Colonic mucosa (tissue), 4 donors: ENCODE measurements at places on chromosomes 12 and 14. TPM values are rescaled to one million over a fixed set of nuclear protein-coding genes. Genes with fewer than 3 reads are reported as not detected.
A peak's percentile ranks its signal among the peaks of the same experiment; 100 is the strongest.

DNA sequence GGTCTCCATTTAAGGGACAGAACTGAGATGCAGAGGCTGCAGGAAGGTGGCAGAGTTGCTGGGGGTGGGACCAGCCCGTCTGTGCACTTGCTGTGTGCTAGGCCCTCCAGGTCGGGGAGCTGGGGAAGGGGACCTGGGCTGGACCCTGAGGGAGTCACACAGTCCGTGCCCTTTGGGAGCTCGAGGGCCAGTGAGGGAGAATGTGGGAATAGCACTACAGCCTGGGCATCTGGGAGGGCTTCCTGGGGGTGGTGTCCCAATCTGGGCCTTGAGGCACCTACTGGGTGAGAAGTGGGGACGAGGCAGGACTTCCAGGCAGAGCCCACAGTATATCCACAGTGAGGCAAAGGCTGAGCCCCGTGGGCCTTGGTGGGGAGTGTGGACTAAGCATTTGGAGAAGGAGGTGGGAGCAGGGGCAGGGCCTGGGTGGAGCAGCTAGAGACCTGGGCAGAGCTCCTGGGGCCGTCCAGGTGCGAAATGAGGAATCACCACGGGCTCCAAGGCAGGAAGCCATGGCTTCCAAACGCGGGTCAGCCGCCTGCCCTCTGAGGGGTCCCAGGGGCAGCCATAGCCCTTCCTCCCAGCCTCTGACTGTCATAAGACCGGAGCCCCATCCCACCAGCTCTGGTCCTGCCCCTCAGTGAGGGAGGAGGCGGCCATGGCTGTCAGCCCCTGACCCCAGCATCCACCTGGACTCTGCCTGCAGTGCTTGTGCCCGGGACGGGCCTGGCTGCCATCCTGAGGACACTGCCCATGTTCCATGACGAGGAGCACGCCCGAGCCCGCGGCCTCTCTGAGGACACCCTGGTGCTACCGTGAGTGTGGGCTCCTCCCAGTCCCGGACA lies 6.6 kb downstream of the ASPG start:
- peak; percentile 20 for DNase-seq

ANKRD33 gene
- total RNA-seq: not detected

DNA sequence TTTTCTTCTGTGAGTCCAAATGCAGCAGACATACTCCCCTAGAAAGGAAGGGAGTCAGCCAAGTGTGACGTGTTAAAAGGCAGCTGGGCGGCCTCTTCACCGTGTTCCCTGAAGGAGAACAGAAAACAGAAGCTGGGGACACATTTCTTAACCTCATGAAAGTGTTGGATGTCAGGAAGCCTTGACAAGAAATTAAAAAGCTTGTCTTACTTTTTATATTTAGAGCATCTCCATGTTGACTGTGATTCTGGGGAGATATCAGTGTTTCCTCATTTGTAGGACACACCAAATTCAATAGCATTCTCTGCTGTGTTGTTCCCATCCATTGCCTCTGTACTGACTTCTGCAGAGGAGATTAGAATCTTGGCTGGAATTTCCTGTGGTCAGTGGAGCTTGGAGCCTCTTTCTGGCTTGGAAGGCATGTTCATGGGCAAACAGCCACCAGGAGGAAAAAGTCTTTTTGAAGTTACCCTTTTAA lies 93.7 kb downstream of the RMST start:
- no peak for DNase-seq

KCNH3 gene
- total RNA-seq: 0.13 TPM

- DNase-seq: no peak
Measured at GRCh38 chr12:41064411-41064810, 123.7 kb upstream of the PDZRN4 start.

GRCh38 chr12:89821896-89822295 lies 113.3 kb upstream of the ATP2B1 start:
- no peak for DNase-seq

- DNase-seq: no peak
Measured at GRCh38 chr14:31864937-31865855, 211.9 kb upstream of the ARHGAP5 start.
